Central memory CD8-positive, alpha-beta T cell (primary cell): ENCODE measurements at places on chromosomes 3 and 15.

- no peaks in the 10 kb centered on the region for H3K4me1 ChIP-seq
- H3K36me3 ChIP-seq: no peaks in the 10 kb centered on the region
- DNase-seq: no peak
- no peaks in the 10 kb centered on the region for H3K27me3 ChIP-seq
These were observed 4.1 kb upstream of the APOD start for GRCh38 chr3:195587824-195588223.

GRCh38 chr3:105422645-105423044 lies 55.9 kb downstream of the ALCAM start:
- DNase-seq: no peak
- no peaks in the 10 kb centered on the region for H3K27me3 ChIP-seq
- H3K27ac ChIP-seq: no peak overlapping the region

GRCh38 chr3:132325634-132326033 lies 8.4 kb downstream of the ACP3 start:
- no peaks in the 10 kb centered on the region for H3K4me1 ChIP-seq
- H3K27me3 ChIP-seq: peaks cover 20% of the 10 kb centered on the region

DNA sequence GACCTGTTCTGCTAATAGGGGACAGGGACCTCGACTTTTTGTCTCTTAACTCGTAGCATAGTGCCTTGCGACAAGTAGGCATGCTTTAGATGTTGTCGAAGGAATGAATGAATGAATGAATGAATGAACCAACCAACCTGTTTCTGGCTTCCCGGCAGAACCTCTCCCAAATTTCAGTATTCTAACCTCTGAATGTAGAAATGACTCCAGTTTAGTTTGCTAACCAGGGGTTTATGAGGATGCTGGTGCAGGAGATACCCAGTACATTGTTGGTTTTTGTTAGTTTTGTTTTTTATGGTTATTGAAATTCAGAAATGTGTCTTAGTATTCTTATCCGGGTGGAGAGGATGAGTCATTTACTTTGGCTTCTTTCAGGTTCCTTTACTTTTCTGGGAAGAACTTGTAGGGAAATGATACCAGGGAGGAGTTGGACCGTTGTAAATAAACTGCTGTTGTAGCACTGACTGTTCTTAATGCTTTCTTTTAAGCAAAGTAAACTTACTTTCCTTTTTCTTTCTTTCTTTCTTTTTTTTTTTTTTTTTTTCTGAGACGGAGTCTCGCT lies 29.6 kb upstream of the EHHADH start:
- DNase-seq: no peak
- H3K27me3 ChIP-seq: peaks cover 25% of the 10 kb centered on the region
- H3K4me1 ChIP-seq: peaks cover 18% of the 10 kb centered on the region
- peaks cover 10% of the 10 kb centered on the region for H3K36me3 ChIP-seq

GRCh38 chr15:40306371-40306770 lies 1.4 kb downstream of the PLCB2 start:
- H3K27me3 ChIP-seq: no peaks in the 10 kb centered on the region
- peak overlapping the region; percentile 95 for H3K4me3 ChIP-seq
- peak overlapping the region; percentile 74 for H3K27ac ChIP-seq
- peaks cover 22% of the 10 kb centered on the region for H3K36me3 ChIP-seq

GRCh38 chr15:84794162-84794547 lies 23.0 kb upstream of the ALPK3 start:
- peaks cover 41% of the 10 kb centered on the region for H3K36me3 ChIP-seq
- peaks cover 19% of the 10 kb centered on the region for H3K4me1 ChIP-seq
- DNase-seq: no peak
- no peaks in the 10 kb centered on the region for H3K27me3 ChIP-seq

GRCh38 chr15:64009241-64009640 lies 37.0 kb downstream of the DAPK2 start:
- H3K4me1 ChIP-seq: peaks cover 46% of the 10 kb centered on the region
- H3K27me3 ChIP-seq: no peaks in the 10 kb centered on the region
- no peak for DNase-seq
- peaks cover 7% of the 10 kb centered on the region for H3K36me3 ChIP-seq
- peak overlapping the region; percentile 40 for H3K4me3 ChIP-seq
- H3K27ac ChIP-seq: peak overlapping the region; percentile 98

DNA sequence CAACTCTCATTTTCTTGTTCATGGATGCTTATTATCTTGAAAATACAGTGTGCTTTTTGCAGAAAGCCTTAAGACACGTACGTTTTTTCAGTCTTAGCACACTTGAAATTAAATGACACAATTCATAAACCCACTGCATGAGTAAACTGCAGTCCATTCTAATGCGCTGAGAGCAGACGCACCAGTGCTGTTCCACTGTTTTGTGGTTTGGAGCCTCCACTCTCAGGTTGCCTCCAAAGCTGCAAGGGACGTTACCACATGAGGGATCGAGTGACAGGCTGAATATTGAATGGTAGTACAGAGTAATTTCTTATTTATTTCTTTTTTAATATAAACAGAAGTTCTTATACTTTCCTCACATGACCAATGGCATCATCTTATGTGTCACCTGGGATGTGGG lies 12.3 kb downstream of the IQCH start:
- no peak overlapping the region for H3K4me3 ChIP-seq
- DNase-seq: no peak

DNA sequence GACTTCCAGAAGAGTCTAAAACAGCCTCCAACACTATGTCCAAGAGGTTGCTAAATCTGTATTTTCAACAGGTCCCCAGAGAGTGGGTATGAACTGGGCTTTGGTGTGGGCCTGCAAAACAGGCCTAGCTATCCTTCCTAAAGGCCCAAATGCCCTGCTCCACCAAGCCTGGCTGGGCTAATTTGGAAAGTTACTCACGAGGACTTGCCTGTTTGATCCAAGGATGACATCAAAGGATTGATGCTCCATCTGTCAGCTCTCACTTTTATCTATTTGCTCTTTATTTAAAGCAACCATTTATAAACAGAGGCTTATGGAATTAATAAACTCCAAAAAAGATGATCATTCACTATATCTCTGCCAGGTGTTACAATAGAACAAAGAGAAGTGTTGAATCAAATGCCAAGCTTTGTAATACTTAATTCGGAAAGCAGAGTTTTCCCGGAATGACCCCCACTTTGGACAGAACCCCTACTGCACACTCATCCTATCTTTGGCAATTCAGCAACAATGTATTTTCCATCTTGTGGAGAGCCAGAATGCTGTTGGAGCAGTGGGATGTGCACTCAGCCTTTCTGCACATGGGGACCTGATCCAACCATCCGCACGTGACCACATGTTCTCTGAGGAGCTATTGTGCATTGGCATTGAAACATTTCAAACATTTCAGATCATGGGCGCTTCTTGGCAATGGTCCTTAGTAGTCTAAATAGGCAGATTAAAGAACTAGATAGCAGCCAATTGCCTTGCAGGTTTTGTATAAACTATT lies 163.3 kb upstream of the THBS1 start:
- peaks cover 75% of the 10 kb centered on the region for H3K27me3 ChIP-seq
- H3K27ac ChIP-seq: no peak overlapping the region
- H3K36me3 ChIP-seq: no peaks in the 10 kb centered on the region

DNA sequence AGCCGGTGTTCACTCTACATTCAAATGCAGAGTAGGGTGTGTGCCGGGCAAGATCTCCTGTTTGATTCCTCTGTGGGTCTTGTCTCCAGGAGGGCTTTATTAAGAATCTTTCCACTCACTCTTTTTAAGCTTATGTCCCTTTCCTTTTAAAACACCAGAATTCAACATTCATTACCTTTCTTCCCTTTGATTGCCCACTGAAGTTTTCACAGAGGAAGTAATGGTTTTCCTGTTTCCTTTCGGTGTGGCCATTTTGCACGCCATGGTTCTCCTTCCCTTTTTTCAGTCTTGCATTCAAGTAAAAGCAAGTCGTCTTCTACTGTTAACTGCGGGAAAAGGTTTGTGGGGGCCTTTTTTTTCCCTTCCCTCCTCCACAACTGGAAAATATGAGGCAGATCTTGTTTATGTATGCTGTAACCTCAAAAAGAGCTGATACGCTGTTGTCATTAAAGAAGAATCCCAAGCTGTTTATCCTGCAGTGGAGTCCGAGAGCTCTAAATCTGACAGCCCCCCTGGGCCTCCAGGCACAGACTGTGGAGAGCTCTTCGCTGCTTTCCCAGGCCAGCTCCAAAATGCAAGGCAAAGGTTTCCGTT lies 40.5 kb downstream of the FILIP1L start:
- DNase-seq: no peak
- no peaks in the 10 kb centered on the region for H3K27me3 ChIP-seq
- no peak overlapping the region for H3K27ac ChIP-seq
- peaks cover 24% of the 10 kb centered on the region for H3K4me1 ChIP-seq
- H3K36me3 ChIP-seq: no peaks in the 10 kb centered on the region

DNA sequence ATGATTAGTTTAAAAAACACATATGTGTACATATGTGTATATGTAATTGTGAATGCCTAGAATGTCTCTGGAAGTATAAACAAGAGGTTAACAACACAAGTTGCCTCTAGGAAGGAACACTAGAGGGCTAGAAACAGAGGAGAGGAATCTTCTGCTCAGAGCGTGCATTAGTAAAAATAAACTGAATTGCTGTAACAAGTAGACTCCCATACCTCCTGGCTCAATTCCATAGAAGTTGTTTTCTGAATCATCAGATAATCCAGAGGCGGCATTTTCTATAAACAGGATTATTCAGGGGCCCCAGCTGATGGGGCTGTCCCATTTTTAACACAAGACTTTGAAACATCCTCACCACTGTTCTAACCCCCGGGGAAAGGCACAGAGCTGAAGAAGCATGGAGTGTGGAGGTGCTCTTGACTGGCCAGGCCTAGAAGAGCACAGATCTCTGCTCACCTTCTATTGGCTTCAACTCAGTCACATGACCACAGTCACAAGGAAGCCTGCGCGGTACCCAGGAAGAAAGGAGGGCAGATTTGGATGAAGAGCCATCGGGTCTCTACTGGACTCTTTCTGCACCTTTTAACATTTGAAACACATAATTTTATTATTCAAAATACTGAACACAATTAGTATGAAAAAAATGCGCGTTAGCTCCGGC lies 145.7 kb downstream of the TLE3 start:
- H3K36me3 ChIP-seq: peaks cover 2% of the 10 kb centered on the region
- H3K4me3 ChIP-seq: no peak overlapping the region
- H3K4me1 ChIP-seq: no peaks in the 10 kb centered on the region
- no peaks in the 10 kb centered on the region for H3K27me3 ChIP-seq
- H3K27ac ChIP-seq: no peak overlapping the region
- no peak for DNase-seq

DNA sequence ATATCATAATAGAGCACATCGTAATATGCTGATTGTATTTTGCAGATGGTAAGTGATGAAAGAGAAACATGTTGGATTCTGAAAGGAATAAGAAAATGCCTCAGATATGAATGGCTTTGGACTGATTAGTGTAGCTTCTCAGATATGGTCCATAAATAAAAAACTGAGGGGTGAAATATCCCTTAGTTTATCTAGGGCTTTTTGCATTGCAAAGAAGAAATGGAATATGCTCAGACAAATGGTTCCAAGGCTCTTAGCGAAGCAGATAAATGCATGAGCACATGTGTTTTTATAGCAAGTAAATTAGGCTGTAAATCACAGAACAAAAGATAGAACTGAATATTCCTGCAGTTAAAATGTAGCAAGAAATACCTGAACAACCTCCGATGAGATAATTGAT lies 820.9 kb upstream of the GRM7 start:
- no peaks in the 10 kb centered on the region for H3K27me3 ChIP-seq
- no peaks in the 10 kb centered on the region for H3K36me3 ChIP-seq
- H3K4me1 ChIP-seq: no peaks in the 10 kb centered on the region
- DNase-seq: no peak

DNA sequence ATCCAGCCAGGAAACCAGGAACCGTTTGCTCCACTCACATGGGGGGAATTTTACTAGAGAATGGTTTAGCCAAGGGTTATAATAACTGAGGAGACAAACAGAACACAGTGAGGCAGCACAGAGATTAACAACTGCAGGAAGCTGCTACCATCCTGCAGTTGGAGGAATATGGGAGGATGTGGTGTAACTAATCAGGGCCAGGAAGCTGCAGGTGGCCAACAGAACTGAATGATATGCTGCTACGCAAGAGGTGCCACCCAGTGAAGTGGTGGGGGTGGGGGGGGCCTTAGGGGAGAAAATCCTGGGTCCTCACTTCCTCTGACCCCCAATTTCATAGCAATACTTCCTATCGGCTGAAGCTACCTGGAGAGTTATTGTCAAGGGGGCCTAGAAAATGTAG lies 306.4 kb upstream of the STT3B start:
- H3K27me3 ChIP-seq: no peaks in the 10 kb centered on the region
- H3K36me3 ChIP-seq: no peaks in the 10 kb centered on the region
- H3K4me1 ChIP-seq: peaks cover 61% of the 10 kb centered on the region
- H3K27ac ChIP-seq: peak overlapping the region; percentile 88
- peak overlapping the region; percentile 30 for H3K4me3 ChIP-seq

DNA sequence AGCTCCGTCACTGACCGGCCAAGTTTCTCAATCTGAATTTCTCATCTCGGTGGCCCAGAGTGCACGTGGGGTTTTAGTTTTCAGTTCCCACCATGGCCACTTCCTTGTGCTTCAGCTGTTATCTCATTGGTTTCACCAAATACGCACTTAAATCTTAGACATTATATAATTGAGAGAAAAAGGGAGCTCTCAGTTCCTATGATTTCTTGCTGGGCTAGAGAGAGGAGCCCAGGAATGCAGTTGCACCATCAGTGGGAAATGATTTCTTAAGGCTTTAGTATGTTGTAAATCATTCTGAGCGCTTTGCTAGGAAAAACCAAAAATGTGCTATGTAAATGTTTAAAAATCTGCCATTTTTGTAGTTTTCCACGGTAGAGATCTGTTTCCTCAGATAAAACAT lies 53.2 kb downstream of the OXNAD1 start:
- H3K27me3 ChIP-seq: no peaks in the 10 kb centered on the region
- no peak overlapping the region for H3K4me3 ChIP-seq
- no peak overlapping the region for H3K27ac ChIP-seq
- H3K36me3 ChIP-seq: peaks cover 56% of the 10 kb centered on the region

DNA sequence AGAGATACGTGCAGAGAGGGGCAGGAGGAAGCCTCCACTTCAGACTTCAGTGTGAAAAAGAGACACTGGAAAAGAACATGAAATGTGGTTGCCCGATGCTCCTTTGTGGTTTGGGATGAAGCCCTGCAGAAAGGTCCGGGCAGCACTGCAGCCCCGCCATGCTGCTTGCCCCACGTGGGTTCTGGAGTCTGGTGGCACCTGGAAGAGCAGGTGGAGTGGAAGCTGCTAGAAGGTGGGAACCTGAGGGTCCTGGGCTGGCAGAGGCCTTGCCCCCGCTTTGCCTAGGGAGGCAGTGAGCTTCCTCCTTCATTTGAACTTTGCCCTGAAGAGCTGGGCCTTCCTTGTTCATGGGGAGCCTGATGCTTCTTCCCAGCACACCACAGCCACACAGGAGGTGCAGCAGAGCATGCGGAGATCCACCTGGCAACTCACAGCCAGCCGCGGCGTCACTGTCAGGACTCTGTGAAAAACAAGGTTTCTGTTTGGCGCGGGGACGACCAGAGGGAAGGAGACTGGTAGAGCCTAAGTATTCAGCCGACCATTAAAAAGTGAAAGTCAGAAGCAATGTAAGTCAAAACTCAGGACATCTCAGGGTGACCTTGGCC lies 59.0 kb downstream of the APBA2 start:
- no peak overlapping the region for H3K27ac ChIP-seq
- no peak for DNase-seq
- H3K4me3 ChIP-seq: no peak overlapping the region
- peaks cover 79% of the 10 kb centered on the region for H3K4me1 ChIP-seq
- peaks cover 4% of the 10 kb centered on the region for H3K36me3 ChIP-seq
